ENCODE measurements at places on chromosomes 3 and 15. TPM values are rescaled to one million over a fixed set of nuclear protein-coding genes. Genes with fewer than 3 reads are reported as not detected.

CLDN18 gene
- not detected for total RNA-seq

DAPK2 gene
- total RNA-seq = 8.5 TPM

DNA sequence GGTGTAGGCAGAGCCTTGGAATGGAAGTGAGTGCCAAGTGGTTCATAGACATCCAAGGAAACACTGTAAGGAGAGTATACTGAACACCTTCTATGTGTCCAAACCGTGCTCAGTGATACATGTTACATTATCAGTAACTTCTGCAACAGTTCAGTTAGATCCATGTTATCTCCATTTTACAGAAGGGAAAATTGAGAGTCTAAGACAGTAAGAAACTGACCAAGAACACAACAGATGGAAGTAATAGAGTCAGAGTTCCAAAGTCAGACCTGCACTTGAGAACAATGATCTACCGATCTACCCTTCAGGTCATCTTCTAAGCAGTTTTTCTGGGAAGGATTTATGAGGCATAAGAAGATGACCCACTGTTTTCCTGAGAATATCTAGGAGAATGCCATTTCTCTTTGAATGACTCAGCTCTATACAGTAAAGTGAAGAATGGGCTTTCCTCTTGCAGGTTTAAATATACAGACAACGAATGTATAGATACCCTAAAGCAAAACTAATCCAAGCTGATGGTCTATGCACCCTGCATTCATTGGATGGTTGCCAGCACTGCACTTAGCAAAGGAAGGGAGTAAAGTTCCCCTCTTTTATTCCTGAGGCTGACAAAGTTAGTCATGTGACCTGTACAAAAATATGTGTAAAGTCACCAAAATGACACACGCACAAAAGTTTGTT, 604.1 kb upstream of the MDFIC2 start:
- H3K27ac ChIP-seq = no peak overlapping the region
- H3K36me3 ChIP-seq = no peaks in the 10 kb centered on the region
- H3K27me3 ChIP-seq = no peaks in the 10 kb centered on the region

DNA sequence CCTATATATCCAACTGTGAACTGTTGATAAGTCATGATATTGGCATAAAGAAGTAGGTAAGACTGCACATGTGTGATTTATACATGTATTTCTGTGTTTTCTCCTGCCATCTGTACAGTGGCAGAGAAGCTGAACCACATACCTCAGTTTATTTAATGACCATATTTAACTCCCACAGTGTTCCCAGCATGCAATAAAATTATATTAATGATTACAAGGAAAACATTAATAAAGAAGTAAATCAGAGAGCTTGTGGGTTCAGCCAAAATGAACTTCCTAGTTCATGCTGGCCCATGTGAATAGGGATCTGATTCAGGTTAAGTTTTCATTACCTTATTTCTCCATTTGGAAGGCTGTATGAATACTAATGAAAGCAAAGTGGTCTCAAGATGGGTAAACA, 439.2 kb downstream of the CNTN6 start:
- H3K4me1 ChIP-seq = no peaks in the 10 kb centered on the region
- H3K27ac ChIP-seq = no peak overlapping the region
- H3K4me3 ChIP-seq = no peak overlapping the region

DNA sequence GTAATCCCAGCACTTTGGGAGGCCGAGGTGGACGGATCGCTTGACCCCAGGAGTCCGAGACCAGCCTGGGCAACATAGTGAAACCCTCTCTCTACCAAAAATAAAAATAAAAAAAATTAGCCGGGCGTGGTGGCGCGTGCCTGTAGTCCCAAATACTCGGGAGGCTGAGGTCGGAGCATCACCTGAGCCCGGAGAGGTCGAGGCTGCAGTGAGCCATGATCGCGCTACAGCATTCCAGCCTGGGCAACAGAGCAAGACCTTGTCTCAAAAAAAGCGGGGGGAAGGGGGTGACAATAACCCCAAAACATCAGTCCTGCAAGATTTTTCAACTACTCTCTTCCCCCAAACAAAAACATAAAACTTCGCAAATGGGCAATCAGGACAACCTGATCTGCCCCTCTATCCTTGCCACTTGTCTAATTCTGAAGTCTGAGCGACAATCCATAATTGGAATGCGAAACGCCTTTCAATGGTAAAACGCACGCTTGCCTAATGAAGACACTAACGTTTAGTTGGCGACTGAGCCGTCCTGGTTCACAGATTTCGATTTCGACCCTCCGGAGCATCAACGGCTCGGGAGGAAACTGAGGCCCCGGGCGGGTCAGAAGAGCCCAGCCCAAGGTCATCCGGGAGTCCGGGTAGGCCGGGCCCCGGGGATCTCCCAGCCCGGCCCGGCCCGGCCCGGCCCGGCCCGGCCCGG, 868 bp downstream of the BTBD1 start:
- peak overlapping the region; percentile 80 for H3K4me3 ChIP-seq
- DNase-seq = no peak
- H3K27ac ChIP-seq = no peak overlapping the region
- no peaks in the 10 kb centered on the region for H3K4me1 ChIP-seq

GRCh38 chr3:60933824-60934223, 317.4 kb downstream of the FHIT start:
- H3K4me3 ChIP-seq = no peak overlapping the region
- no peak for DNase-seq
- H3K36me3 ChIP-seq = no peaks in the 10 kb centered on the region
- H3K27ac ChIP-seq = no peak overlapping the region
- H3K4me1 ChIP-seq = no peaks in the 10 kb centered on the region
- H3K27me3 ChIP-seq = no peaks in the 10 kb centered on the region

DNA sequence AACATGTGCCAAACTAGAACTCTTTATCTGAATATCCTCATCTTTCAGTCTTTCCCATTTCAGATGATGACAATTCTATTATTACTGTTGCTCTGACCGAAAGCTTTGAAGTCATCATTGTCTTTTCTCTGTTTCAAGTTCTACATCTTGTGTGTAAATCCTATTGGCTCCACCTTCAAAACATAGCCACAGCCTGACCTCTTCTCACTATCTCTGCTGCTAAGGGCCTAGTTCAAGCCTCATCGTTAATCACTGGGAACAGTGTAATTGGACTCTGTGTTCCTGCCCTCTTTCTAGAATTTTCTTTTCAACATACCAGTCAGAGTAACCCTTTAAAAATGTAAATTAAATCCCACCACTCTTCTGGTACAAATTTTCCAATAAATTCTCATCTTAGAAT, 105.1 kb downstream of the OXSM start:
- no peaks in the 10 kb centered on the region for H3K27me3 ChIP-seq
- no peak for DNase-seq
- H3K27ac ChIP-seq = no peak overlapping the region
- H3K36me3 ChIP-seq = no peaks in the 10 kb centered on the region
- H3K4me1 ChIP-seq = no peaks in the 10 kb centered on the region

- no peak overlapping the region for H3K27ac ChIP-seq
- no peaks in the 10 kb centered on the region for H3K36me3 ChIP-seq
- H3K4me3 ChIP-seq = no peak overlapping the region
Measured at GRCh38 chr3:153144779-153145178, 17.2 kb upstream of the RAP2B start.

- H3K27ac ChIP-seq = no peak overlapping the region
- no peak for DNase-seq
- H3K4me3 ChIP-seq = no peak overlapping the region
- no peaks in the 10 kb centered on the region for H3K4me1 ChIP-seq
- no peaks in the 10 kb centered on the region for H3K27me3 ChIP-seq
Measured at GRCh38 chr15:91508633-91509032, 344.9 kb upstream of the SLCO3A1 start.

Data from neural crest cell (in vitro differentiated cells).